ENCODE measurements at places on chromosomes 1 and 21.

DNA sequence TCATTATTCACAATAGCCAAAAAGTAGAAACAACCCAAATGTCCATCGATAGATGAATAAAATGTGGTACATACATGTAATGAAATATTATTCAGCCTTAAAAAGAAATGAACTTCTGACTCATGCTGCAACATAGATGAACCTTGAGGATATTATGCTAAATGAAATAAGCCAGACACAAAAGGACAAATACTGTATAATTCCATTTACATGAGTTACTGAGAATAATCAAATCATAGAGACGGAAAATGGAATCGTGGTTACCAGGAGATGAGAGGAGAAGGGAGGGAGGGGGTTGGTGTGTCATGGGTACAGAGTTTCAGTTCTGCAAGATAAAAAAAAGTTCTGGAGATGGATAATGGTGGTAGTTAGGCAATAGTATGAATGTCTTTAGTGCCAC lies 184.1 kb downstream of the PSMG1 start:
- no peak for DNase-seq

GRCh38 chr1:239537795-239538194 lies 151.4 kb downstream of the CHRM3 start:
- no peak for DNase-seq

DNA sequence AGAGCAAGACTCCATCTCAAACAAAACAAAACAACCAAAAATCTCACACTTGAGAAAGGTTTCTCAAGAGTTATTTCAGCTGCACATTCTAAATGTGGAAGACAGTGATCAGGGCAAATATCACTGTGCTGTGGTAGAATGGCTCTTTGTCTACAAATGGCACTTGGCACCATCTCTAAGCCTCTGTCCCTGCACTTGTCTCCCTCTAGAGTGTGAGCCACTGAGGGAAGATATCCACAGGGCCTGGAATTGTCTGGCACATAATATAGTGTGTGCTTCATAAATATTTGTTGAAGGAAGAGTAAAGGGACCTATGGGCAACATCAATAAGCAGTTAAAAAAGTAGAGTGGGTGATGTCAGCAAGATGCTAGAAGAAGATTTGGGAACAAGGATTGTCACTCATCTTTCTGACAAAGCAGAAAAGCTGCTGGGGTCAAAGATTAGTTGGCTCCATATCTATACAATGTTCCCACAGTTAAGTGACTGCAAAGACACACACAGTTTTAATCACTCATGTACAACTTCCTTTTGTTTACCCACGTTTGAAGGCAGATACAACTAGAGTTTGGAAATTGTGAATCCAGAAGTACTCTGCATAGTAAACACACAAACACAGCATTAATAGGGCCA lies 19.1 kb downstream of the CD101 start:
- no peak for DNase-seq

- DNase-seq: no peak
Observed at GRCh38 chr1:147245129-147245528, 2.6 kb downstream of the CHD1L start.

DNA sequence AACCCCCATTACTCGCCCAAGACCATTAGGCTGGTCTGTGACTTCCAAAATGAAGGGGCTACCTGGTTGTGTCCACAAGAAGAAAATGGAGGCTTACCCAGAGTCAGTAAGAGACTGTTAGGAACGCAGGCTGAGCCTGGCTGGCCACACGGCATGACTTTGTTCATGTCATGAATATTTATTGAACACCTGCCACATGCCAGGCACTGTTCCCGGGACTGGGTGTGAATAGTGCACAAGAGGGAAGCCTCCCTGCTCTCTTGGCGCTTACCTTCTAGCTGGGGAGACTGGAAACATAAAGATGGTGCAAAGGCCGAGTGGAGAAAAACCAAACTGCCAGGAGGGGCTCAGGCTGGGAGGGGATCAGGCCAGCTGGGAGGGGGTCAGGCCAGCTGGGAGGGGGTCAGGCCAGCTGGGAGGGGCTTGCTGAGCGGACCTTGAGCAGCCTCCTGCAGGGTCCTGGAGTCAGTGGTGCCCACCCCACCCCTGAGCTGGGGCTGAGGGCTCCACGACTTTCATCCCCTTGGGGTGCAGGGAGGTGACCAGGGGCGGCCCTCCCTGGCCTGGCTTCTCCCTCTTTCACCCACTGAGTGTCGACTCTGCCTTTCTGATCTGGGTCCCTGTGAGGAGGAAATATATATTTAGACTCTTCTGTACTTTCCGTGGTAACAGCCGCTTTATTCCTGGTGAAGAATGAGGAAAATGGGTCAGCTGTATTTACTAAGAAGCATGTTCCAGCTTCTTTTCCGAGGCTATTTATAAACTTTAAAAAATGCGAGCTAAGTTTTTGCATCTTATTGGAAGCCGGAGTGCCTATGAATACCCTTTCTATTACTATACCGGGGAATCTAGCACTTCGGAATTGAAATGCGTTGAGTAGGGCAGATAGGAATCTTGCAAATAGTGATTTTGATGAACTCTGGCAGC lies 139.0 kb downstream of the CAMTA1 start:
- DNase-seq: no peak

GRCh38 chr1:169565335-169566271 lies 20.7 kb downstream of the F5 start:
- DNase-seq: no peak

DNA sequence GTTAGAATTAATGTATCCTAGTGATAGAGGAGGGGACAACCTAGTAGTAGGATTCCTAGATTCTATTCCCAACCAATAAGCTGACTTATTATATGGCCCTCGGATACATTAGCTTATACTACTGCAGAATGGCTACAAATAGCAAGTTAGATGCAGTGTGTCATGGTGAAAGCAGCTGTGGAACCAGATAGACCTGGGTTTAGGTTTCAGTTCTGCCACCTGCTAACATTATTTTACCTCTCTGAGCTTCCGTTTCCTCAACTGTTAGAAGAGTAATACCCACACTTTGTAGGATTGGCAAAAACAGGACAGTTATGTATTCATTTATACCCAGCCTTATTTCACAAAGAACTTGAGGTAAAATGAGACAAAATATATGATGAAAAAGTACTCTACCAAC lies 21.6 kb upstream of the MAGOH start:
- DNase-seq: no peak

DNA sequence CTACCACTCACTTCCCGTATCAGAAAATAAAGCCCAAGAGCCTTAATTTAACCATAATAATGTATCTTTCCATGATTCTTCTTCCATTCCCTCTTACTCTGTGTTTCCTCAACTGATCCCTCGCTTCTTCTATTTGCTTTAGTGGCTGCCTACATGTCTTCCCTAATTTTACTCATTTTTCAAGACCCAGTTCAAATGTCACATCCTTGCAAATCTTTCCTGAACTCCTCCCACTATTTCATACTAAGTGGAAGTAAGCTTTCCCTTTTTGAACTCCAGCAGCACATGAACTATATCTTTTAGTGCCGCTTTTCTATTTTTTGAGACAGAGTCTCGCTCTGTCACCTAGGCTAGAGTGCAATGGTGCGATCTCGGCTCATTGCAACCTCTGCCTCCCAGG lies 3.8 kb upstream of the NFYC start:
- no peak for DNase-seq

- no peak for DNase-seq
Observed at GRCh38 chr1:81069856-81070255, 730.9 kb upstream of the ADGRL2 start.

DNA sequence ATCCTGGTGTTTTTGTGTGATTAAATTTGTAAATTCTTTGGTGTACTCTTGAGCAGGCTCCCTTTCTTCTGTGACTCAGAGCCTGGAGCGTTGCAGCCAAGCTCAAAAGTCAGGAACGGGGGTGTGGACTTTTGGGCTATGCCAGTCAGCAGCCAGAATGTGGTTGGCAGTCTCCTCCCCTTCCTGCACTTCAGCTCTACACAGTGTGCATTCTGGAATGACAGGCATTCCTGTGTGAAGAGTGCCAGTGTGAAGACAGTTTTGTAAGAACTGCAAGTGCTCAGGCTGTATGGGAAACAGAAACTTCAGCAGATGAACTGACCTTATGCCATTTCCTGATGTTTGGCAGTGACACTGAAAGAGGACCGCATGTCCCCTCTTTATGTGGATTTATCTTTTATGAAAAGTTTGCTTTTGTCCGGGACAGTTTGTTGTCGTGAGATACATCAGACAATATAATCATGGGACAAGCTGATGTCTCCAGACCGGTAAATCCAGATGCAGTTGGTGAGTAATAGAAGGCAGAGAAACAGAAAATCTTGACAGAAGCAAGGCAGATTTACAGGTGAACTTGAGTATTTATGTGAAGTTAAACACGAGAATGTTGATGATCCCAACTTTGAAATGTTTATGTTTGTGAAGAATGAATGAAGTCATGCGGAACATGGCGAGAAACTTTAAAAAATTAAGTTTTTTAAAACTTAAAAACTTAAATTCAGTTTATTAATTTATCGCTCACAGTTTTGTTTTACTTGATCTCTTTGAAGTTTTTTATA lies 67.7 kb upstream of the RCC1 start:
- DNase-seq: no peak

- no peak for DNase-seq
Observed at GRCh38 chr1:82110366-82111254, 309.9 kb downstream of the ADGRL2 start.

DNA sequence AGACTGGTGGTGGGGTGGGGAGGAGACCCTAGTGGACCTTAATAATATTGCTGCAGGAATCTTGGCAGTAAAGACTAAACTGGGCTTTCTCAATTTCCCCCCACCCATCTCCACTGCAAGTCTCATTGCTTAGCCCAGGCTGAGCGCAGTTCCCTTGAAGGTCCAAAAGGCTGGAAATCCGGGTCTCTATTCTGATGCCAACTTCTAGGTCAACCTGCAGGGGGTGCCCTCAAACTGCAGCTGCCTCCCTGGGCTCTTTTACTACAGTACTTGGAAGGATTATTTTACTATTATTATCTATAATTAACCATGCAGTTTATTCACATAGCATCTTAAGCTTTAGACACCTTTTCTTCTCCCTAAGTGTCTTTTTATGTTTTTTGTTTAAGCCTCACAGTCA lies 85.4 kb upstream of the WARS2 start:
- no peak for DNase-seq

- no peak for DNase-seq
Observed at GRCh38 chr1:87565861-87566260, 237.2 kb downstream of the LMO4 start.

DNA sequence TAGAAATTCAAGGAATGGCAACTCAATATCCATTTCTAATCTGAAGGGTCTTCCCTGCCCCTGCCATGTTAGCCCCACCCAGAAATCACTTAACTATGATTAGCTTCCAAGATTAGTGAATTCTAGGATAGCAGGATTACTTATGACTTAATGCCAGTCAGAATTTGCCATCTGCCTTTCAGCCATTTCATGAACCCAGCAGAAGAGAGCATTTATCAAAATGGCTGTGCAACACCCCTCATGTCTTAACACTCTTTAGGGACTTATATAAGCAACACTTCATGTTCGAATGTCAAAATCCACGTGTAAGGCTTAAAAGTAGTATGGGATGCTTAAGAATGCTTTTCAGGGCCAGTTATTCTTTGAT lies 288.5 kb downstream of the NFIA start:
- no peak for DNase-seq

DNA sequence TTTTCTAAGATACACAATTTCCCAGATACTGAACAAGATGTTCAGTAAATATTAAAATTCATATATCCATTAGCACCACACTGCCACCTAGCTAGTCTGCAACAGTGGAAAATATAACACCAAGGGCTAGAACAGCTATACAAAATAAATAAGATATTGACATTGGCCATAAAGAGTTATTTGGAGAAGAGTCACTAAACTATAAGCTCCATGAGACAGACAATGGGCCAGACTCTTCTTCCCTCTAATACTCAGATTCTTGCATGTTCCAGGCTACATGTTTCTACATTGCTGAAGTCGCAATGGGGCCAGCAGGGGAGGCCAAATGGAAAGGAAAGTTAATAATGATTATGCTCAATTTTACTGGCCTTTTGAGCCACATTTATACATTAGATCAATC lies 21.5 kb downstream of the SPATA6 start:
- no peak for DNase-seq

GRCh38 chr1:94866164-94866807 lies 46.1 kb downstream of the SLC44A3 start:
- no peak for DNase-seq

- no peak for DNase-seq
Observed at GRCh38 chr21:28550057-28550825, 442.4 kb downstream of the LTN1 start.

GRCh38 chr1:68221980-68222373 lies 10.3 kb downstream of the WLS start:
- no peak for DNase-seq

GRCh38 chr1:180229483-180230415 lies at the start of gene LHX4:
TSS of gene LHX4 (plus strand) at chr1:180230264. CDS start at chr1:180230530, 266 bp downstream.
- DNase-seq: no peak

DNA sequence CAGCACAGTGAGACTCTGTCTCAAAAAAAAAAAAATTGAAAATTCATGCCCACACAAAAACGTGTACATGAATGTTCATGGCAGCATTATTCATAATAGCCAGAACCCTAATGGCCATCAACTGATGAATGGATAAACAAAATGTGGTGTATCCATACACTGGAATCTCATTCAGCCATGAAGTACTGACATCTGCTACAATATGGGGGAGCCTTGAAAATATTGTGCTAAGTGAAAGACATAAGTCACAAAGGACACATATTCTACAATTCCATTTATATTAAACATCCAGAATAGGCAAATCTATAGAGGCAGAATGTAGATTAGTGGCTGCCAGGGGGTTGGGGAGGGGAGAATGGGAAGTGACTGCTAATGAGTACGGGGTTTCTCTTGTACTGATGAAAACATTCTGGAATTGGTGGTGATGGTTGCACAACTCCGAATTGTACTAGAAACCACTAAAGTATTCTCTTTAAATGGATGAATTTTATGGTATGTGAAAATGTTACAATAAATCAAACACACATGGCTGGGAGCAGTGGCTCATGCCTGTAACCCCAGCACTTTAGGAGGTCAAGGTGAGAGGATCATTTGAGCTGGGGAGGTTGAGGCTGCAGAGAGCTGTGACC lies 33.0 kb upstream of the KCNN3 start:
- DNase-seq: no peak

DNA sequence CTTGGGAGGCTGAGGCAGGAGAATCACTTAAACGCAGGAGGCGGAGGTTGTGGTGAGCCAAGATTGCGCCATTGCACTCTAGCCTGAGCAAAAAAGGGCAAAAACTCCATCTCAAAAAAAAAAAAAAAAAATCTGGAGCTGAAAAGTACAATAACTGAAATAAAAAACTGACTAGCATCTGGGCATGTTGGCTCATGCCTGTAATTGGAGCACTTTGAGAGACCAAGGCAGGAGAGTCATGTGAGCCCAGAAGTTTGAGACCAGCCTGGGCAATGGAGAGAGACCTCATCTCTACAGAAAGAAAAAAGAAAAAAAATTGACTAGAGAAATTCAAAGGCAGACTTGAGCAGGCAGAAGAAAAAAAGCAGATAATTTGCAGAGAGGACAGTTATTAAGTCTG lies 18.1 kb downstream of the CLDN19 start:
- no peak for DNase-seq

DNA sequence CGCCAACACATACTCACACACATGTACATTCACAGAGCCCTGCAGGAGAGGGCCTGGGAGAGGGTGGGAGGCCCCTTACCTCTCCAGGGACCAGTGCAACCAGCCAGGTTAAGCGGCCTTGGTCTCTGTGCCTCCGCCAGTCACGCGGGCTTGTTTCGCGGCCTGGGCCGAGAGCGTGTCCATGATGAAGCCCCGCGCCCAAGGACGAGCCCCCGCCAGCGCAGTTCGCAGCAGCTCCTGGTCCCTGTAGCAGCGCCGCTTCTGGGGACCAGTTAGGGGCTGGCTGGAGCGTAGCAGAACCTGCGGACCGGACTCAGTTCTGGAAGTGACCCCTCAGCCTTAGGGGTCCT lies 7.3 kb upstream of the FAM167B start:
- no peak for DNase-seq

Data from activated CD8-positive, alpha-beta memory T cell treated with anti-CD3 and anti-CD28 coated beads for 1 hour (primary cell).